ENCODE measurements at places on chromosomes 3 and 15. TPM values are rescaled to one million over a fixed set of nuclear protein-coding genes. Genes with fewer than 3 reads are reported as not detected.

C15orf62 gene
- 0.57 TPM for total RNA-seq

MAP2K5 gene
- 9.6 TPM for total RNA-seq

BDH1 gene
- 0.99 TPM for total RNA-seq

CFAP44 gene
- 11.0 TPM for total RNA-seq

IL16 gene
- total RNA-seq, result 1.4 TPM

CCR9 gene
- total RNA-seq, result not detected

SKOR1 gene
- 0.08 TPM for total RNA-seq

EFCAB12 gene
- total RNA-seq, result not detected

SSR3 gene
- 420 TPM for total RNA-seq

PLA2G4E gene
- total RNA-seq, result not detected

GHRL gene
- total RNA-seq, result not detected

MEGF11 gene
- total RNA-seq, result not detected

CKMT1B gene
- total RNA-seq, result not detected

CCDC54 gene
- not detected for total RNA-seq

PLSCR5 gene
- total RNA-seq, result not detected

TRH gene
- 2.5 TPM for total RNA-seq

SGO1 gene
- total RNA-seq, result 14.5 TPM

UROC1 gene
- total RNA-seq, result not detected

CCR2 gene
- not detected for total RNA-seq

Data from fibroblast of the aortic adventitia (primary cell).